ENCODE measurements at places on chromosomes 4 and X.

GRCh38 chrX:114650351-114650750, 66.5 kb downstream of the HTR2C start:
- DNase-seq: peak; percentile 1

GRCh38 chr4:110610940-110611831, 11.7 kb downstream of the PITX2 start:
- DNase-seq: peak; percentile 24

DNA sequence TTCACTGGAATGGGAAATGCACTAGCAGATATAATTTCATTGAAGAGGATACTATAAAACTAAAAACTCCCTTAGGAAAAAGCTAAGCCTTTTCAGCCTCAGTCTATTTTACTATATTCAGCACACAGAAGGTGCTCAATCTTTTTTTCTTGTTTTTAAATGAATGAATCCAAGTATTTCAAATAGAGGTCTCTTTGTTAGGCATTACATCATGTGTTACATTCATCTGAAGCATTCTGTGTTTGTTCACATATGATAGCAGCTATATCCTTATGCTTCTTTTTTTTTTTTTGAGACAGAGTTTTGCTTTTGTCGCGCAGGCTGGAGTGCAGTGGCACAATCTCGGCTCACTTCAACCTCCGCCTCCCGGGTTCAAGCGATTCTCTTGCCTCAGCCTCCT, 278.4 kb downstream of the CAMK2D start:
- DNase-seq: no peak

- no peak for DNase-seq
Observed at GRCh38 chrX:31836479-31836878, 764.6 kb upstream of the FTHL17 start.

DNA sequence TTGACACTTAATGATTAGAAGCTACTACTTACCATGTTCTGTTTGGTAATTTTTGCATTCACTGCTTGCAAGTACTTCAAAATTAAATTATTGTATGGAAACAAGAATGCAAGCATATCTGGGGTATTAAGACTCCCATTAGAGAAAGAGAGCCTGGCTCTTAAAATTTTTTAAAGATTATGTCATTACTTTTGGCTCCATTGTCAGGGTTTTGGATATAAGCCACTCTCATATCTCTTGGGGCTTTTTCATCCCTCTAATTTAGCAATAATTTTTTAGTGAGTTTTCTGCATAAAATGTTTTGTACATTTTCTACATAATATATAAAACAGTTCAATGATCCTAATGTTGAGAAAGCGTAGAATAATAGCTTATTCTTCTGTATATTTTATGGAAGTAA, 49.4 kb downstream of the SLC9A6 start:
- DNase-seq: no peak

- no peak for DNase-seq
Observed at GRCh38 chrX:118588715-118589114, 93.1 kb downstream of the DOCK11 start.

DNA sequence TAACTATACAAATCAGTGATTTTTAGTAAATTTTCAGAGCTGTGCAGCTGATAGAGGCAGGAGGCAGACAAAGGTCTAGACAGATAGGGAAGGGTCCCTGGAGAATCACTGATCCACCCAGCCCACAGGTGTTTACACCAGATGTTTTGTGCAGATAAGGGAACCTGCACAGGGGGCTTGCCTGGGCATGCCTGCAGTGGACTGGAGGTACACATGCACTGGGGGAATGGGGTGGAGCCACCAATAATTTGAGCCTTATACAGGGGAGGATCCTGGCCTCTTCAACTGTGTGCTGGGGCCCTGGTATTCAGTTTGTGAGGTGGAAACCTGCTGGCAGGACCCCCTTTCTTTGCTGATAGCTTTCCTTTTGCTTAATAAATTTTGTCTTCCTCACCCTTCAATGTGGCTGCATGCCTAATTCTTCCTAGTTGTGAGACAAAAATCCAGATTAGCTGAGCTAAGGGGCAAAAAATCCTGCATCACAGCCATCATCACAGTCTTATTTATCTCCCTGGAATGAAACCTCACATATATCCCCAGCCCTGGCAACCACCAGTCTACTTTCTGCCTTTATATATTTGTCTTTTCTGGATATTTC, 102.8 kb downstream of the KDM6A start:
- no peak for DNase-seq

GRCh38 chr4:83109480-83110222, 4.9 kb downstream of the PLAC8 start:
- DNase-seq: peak; percentile 36

DNA sequence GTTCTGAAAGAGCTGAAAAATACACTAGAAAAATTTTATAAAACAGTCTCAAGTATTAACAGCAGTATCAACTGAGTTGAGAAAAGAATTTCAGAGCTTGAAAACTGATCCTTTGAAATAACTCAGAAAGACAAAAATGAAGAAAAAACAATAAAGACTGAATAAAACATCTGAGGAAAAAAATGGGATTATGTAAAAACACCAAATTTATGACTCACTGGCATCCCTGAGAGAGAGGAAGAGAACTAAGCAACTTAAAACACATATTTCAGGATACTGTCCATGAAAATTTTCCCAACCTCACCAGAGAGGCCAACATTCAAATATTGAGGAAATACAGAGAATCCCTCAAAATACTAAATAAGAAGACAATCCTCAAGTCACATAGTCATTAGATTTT, 22.9 kb downstream of the PABPC4L start:
- peak; percentile 28 for DNase-seq

DNA sequence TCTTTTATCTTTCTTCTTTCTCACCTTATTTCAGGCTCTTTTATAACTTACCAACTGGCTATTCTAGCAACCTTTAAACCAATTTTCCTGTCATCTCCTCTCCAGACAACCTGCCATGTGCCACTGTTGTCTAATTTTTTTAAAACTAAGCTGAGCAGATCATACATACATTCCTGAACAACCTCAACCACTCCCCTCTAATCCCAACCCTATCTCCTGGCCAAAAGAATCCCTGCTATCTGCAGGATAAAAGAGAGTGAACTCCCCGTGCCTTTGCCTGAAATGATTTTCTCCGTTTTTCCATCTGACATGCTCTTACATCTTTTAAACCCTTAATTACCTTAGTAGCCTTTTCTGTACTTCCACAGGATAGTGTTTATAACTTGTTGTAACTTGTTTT, 35.5 kb downstream of the DCUN1D4 start:
- no peak for DNase-seq

DNA sequence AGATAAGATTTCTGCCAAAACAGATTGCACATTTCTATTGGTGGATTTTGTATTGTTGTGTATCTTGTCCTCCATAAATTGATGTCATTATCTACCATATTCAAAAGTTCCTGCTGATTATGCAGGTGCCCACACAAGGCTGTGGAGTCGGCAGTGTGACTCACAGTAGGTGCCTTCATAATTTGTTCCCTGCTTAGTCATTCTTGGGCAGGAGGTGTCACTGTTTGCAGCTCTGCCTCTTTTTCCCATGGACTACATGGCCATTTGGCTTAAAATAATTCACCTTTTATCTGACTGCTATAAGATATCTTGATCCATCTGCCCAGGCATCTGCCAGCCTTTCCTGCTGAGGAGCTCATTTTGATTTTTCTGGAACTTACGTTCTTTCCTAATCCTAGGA, 33.6 kb upstream of the ENPEP start:
- no peak for DNase-seq

- DNase-seq: no peak
Observed at GRCh38 chr4:77002321-77003107, 53.0 kb downstream of the SEPTIN11 start.

DNA sequence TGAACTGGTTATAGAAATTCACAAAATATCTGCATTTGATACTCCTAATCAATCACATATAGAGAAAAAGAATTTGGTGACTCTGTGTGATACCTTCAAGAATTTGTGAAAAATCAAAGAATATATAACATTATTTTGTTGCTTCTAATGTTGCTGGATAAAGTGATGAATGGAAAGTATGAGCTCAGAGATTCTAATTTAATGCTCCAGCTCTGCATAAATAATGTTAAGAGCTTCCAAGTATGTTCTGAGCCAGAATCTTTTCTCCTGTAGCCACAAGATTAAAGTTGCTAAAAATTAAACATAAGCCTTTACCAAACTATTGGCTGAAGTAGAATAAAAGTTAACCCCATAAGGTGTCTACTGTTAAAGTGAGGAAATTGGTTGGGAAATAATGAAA, 294.7 kb upstream of the CT83 start:
- DNase-seq: no peak

DNA sequence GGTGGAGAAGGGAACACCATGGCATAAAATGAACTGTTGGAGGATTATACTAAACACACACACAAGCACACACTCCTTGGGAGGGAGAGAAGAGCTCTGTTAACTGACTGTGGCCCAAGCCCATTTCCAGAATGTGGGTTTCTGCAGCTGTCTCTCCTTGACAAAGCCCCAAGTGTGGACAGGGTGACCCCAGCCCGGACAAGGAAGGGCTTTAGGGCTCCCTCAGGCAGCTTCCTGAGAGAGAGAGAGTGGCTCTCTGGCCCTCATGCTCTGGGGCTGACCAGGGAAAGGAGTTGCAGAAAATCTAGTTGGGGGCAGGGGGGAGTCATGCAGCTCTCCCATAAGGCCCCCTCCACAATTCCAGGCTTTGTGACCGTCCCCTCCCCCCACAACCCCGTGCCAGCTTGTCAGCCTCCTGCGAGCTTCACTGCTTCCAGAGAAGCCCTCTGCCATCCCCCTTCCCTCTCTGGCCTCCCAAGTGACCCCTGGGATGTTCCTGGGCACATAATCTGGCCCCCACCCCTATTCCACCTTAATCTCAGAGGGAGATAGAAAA, 590 bp downstream of the ARHGEF9 start:
- DNase-seq: no peak

DNA sequence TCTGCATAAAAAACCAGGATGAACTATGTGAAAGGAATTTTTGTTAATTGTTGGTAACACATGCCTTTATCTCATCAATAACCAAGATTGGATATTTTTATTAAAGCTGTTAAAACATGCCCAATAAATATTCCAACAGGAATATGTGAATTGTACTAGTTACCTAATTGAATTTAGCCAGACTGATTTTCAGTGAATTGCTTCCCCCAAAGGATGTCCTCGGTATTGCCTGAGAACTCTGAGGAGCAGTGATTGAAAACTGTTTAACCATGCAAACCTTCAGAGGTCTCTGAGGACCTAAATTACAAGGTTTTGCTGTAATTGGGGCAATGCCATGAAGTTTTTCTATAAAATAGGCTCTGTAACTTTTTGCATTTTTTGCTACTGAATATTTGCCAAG, 66.6 kb downstream of the BLTP1 start:
- DNase-seq: peak; percentile 9

GRCh38 chr4:78863254-78863869, 75.9 kb downstream of the PAQR3 start:
- no peak for DNase-seq

- DNase-seq: peak; percentile 87
Observed at GRCh38 chr4:15333692-15334633, 93.9 kb upstream of the C1QTNF7 start.

GRCh38 chrX:41604766-41605543, 83.8 kb upstream of the GPR34 start:
- DNase-seq: no peak
